NCI-H1092 (cell line): ENCODE measurements at places on chromosomes 1 and 21.

DNA sequence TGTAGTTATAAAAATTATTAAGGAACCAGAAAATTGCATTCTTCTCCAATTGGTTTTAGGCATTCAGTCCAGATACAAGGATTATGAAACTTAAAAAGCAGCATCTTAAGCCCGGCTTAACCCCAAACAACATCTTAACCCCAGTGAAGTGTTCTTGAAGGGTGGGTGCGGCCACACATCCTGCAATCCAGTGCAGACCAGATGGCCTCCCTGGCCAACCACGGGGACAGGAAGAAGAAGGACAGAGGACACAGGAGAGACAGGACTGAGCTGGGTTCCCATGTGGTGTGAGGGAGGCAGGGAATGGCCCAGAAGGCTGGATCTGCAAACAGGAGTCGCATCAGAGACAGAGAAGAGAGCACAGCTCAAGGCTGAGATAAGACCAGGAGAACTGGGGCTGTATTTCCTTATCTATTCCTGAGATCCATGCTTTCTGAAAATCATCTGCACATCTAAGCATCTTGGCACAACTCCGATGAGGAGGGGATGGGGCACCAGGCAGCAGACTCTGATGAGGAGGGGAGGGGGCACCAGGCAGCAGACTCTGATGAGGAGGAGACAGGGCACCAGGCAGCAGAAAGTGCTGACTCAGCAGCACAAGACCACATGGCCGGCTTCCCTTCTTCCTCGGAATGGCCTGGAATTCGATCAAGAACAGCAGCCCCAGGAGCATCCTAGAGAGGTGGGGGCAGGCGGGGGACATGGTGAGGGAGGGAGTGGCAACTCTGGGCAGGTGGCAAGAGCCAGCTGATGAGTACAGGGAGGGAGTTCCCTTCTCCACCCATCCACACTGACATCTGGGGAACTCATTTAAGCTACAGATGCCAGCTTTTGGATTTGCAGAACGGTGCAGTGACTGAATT lies 26.6 kb downstream of the ABCG1 start:
- DNase-seq = no peak

GRCh38 chr1:83024251-83024767 lies 974.6 kb downstream of the TTLL7 start:
- DNase-seq = no peak

DNA sequence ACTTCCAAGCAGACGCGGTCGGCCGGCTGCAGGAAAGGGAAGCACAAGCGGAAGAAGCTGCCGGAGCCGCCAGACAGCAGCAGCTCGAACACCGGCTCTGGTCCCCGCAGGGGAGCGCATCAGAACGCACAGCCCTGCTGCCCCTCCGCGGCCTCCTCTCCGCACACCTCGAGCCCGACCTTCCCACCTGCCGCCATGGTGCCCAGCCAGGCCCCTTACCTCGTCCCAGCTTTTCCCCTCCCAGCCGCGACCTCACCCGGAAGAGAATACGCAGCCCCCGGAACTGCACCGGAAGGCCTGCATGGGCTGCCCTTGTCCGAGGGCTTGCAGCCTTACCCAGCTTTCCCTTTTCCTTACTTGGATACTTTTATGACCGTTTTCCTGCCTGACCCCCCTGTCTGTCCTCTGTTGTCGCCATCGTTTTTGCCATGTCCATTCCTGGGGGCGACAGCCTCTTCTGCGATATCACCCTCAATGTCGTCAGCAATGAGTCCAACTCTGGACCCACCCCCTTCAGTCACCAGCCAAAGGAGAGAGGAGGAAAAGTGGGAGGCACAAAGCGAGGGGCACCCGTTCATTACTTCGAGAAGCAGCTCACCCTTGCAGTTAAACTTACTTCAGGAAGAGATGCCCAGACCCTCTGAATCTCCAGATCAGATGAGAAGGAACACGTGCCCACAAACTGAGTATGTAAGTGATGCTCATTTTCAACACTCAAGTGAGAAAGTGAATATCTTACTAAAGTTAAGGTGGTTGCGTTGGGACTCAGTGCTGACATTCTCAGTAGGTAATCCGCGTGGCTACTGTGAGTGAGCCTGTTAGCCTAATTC lies 25.5 kb downstream of the UTS2 start:
- DNase-seq = no peak

DNA sequence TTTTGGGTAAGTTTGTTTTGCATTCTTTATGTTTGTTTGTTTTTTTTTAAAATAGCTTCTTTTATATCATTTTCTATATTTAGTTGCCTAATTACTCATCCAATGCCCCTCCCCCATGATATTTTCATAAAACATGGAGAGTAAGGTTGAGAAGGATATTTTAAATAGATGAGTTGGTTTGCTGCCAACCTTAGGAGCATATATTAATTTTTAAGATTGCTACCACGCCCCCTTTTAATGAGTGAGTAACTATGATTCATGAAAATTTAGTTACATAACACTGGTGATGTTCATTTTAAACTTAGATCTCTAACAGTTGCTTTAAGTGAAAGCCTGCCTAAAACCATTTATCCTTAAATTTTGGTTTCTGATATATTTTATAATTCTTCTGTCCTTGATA lies 18.7 kb downstream of the TMEM50A start:
- no peak for DNase-seq

DNA sequence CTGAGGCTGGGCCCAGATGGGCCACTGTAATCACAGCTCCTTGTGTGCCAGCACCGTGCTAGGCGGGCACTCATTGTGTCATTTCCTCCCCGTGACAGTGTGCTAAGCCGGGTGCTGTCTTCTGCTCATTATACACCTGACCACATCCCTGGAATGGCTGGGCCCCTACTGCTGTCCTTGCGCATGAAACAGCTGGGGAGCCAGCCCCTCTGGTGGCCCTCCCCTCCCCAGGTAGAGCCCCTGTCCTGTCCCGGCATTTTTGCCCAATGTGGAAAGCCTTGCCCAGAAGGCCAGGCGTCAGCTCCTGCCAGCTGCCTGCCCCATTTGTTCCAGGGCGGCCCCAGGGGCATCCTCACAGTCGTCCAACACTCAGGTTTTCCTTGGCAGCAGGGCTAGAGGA lies 107.4 kb upstream of the CASZ1 start:
- no peak for DNase-seq

GRCh38 chr1:247614625-247615024 lies 9.2 kb downstream of the OR2G3 start:
- DNase-seq = no peak

- DNase-seq = no peak
Measured at GRCh38 chr1:67540733-67541125, 110.5 kb upstream of the SERBP1 start.

DNA sequence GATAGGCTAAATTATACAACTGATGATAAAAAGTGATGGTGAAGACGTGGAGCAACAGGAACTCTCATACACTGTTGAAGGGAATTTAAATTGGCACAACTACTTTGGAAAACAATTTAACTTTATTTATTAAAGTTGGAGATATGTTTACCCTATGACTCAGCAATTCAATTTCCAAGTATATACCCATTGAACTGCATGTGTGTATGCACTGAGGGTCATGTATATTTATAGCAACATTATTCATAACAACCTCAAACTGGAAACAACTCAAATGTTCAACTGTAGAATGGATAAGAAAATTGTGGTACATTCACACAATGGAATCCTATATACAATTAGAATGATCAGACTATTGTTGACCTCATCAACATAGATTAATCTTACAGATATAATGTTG lies 16.5 kb upstream of the BCAS2 start:
- DNase-seq = no peak

GRCh38 chr1:209686322-209686721 lies 11.1 kb downstream of the G0S2 start:
- DNase-seq = no peak
